Glutamatergic neuron (in vitro differentiated cells): ENCODE measurements at places on chromosomes 13 and 19. TPM values are rescaled to one million over a fixed set of nuclear protein-coding genes. Genes with fewer than 3 reads are reported as not detected.

The WTIP gene
- total RNA-seq, result 0.17 TPM

The TBXA2R gene
- total RNA-seq, result not detected

- no peaks in the 10 kb centered on the region for H3K27me3 ChIP-seq
- H3K4me1 ChIP-seq, result no peaks in the 10 kb centered on the region
- no peak overlapping the region for H3K27ac ChIP-seq
- no peak for DNase-seq
- H3K36me3 ChIP-seq, result peaks cover 13% of the 10 kb centered on the region
- no peak overlapping the region for H3K4me3 ChIP-seq
Observed at GRCh38 chr19:9500796-9501195, 2.4 kb upstream of the ZNF560 start.

The MEDAG gene
- 0.51 TPM for total RNA-seq

- DNase-seq, result no peak
- peaks cover 17% of the 10 kb centered on the region for H3K27me3 ChIP-seq
- no peak overlapping the region for H3K27ac ChIP-seq
- no peaks in the 10 kb centered on the region for H3K36me3 ChIP-seq
- H3K4me3 ChIP-seq, result no peak overlapping the region
Observed at GRCh38 chr19:45766296-45766868, 2.7 kb downstream of the SIX5 start.

- peaks cover 3% of the 10 kb centered on the region for H3K27me3 ChIP-seq
- DNase-seq, result no peak
- peaks cover 4% of the 10 kb centered on the region for H3K4me1 ChIP-seq
- peak overlapping the region; percentile 96 for H3K4me3 ChIP-seq
- H3K27ac ChIP-seq, result no peak overlapping the region
Observed at GRCh38 chr13:102774591-102775520, 1.3 kb upstream of the TEX30 start.

The RDH8 gene
- total RNA-seq, result not detected
